Inflammatory macrophage treated with lipopolysaccharide for 1 hour (primary cell): ENCODE measurements at places on chromosomes 2 and 18.

DNA sequence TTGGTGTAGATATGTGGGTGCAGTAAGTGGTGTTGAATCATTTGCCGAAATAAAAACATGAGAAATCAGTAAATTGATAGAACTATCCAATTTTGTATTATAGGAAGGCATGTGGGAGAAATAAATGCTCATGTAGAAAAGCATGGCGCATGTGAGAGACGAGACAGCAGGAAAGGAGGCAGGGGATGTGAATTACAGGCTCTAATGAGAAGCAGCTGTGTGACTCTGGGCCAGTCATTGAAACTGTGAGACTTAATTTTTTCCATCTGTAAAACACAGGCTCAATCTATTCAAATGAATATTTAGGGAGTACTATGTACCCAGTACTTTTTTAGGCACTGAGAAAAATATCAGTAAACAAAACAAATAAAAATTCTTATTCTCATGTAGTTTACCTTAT is 42.6 kb upstream of the MAP3K20 start:
- no peak for DNase-seq

DNA sequence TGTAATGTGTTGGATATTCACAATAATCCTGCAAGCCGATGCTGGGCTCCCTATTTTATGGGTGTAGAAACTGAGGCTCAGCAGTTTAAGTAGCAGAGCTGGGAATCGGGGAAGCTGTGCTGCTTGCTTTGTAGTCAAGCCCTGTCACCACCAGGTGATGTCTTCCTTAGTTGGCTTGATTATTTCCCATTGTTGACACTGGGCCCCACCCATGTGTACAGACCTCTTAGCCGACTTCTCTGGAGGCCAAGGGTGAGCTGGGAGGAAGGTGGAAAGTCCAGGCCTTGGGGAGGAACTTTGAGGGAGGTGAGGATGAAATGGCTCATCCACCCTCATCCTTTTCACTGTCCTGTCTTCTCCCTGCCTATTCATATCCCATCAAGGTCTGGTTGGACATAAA is 60.0 kb downstream of the CAPN13 start:
- no peak for DNase-seq

- no peak for DNase-seq
Measured at GRCh38 chr18:2918761-2919550, 72.2 kb downstream of the EMILIN2 start.

- peak; percentile 62 for DNase-seq
Measured at GRCh38 chr2:37600735-37601134, 70.7 kb downstream of the CDC42EP3 start.

- no peak for DNase-seq
Measured at GRCh38 chr2:20671036-20671735, 4.2 kb downstream of the GDF7 start.

DNA sequence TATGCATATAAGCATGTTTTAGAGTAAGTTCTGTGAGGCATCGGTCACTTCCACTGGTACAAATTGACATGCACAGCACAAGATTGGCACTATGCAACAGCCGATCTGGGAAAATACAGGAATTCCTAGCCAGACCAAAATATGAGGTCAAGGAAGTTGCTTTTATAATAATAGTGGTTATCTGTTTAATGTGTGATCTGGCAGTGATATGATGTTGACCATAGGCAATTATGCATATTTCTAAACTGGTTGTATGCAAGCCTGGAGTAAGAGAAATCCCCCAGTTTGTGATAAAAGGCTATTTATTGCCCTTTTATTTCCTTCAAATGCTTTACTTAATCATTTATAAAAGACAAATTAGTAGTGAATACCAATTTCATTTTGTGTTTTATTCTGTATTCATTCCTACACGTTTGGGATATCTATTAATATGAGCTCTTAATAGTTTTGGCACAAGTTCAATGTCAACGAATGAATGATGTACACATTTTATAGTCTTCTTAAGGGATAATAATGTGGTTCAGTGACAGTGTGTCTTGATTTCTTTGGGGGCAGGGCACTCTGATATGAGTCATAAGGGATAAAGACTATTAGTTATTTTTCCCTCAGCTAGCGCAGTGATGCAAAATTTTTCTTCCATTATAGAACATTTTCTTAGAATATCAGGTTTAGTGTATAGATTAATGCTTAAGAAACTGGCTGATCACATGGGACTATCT is 34.7 kb upstream of the ZEB2 start:
- no peak for DNase-seq

GRCh38 chr2:6866275-6866671 is 566 bp upstream of the CMPK2 start:
- DNase-seq = no peak

- no peak for DNase-seq
Measured at GRCh38 chr2:71802556-71802955, 345.1 kb downstream of the CYP26B1 start.
